ENCODE measurements at places on chromosomes 12 and 14.

GRCh38 chr14:53501361-53502211, 348.5 kb upstream of the DDHD1 start:
- no peak for DNase-seq

- no peak for DNase-seq
These were observed 305.6 kb downstream of the RPAP3 start for GRCh38 chr12:47400266-47400665.

DNA sequence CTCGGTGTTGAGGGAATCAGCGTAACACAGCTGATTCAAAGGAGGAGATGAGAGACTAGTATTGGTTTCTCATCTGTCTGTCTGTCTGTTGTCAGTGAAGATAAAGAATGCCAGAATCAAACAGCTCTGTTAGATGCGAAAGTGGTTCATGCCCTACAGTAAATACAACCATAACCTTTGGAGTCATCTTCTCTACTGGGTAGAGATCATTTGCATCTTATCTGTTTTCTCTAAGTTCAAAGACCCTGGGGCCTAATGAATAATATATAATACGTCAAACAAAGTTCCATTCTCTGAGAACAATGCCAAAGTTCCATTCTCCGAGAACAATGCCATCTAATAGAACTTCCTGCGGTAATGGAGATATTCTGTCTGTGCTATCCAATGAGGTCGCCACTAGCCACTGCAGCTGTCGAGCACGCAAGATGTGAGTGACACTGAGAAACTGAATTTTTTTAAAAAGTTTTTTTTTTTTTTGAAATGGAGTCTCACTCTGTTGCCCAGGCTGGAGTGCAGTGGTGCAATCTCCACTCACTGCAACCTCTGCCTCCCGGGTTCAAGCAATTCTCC, 6.6 kb downstream of the IL31 start:
- DNase-seq: no peak

- DNase-seq: no peak
These were observed 48.6 kb downstream of the SH2B3 start for GRCh38 chr12:111454311-111454710.

DNA sequence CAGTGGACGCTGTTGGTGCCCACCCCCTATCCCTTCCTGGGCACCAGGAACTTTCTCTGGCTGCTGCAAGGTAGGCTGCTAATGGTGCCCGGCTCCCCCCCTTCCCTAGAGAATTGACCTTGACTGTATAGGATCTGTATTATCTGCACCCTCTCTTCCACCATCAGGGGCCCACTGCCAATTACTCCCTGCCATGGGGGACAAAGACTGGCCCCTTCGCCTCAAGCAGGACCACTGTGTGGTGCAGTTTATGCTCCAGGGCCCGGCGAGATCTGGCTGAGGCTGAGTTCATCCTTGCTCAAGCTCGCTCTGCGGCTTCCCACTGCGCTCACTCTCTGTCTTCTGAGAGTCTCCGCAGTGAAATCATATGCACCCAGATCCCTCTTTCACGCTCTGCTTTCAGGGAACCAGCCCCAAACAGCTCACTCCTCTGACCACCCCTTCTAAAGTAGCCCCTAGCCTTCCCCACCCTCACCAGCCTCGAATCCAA, 95.2 kb downstream of the LGMN start:
- DNase-seq: no peak

GRCh38 chr12:54019091-54019811, 9.0 kb upstream of the HOXC6 start:
- DNase-seq: no peak

DNA sequence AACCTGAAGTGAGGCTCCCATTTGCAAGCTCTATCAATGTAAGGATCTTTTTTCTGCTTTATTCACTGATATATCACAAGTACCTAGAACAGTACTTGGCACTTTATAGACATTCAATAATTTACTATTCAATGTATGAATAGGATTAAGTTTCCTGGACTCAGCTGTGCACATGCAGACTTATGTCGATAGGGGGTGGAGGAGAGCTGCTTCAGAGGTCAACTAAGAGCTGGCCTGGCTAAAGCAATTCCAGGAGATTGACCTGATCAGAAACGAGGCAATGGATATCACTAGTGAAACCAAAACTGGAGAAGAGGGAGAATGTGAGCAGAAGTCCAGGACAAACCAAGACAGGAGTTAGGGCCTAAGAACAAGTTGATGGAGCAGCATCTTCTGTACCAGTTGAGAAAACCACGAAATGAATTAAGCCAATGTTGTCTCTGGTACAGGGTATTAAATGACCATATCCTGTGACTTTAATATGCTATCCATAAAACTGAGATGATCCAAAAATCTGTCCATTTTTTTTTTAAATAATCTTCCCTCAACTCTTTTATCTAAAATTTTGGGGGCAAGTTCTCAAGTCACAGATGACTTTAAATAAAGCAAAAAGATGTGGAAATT, 169.2 kb downstream of the PIK3C2G start:
- peak; percentile 78 for DNase-seq

- DNase-seq: no peak
These were observed 89.8 kb downstream of the BTG1 start for GRCh38 chr12:92055877-92056276.

- DNase-seq: no peak
These were observed 645.0 kb upstream of the NOVA1 start for GRCh38 chr14:27242874-27243273.

- DNase-seq: no peak
These were observed 5.7 kb downstream of the AHNAK2 start for GRCh38 chr14:104972301-104973134.

DNA sequence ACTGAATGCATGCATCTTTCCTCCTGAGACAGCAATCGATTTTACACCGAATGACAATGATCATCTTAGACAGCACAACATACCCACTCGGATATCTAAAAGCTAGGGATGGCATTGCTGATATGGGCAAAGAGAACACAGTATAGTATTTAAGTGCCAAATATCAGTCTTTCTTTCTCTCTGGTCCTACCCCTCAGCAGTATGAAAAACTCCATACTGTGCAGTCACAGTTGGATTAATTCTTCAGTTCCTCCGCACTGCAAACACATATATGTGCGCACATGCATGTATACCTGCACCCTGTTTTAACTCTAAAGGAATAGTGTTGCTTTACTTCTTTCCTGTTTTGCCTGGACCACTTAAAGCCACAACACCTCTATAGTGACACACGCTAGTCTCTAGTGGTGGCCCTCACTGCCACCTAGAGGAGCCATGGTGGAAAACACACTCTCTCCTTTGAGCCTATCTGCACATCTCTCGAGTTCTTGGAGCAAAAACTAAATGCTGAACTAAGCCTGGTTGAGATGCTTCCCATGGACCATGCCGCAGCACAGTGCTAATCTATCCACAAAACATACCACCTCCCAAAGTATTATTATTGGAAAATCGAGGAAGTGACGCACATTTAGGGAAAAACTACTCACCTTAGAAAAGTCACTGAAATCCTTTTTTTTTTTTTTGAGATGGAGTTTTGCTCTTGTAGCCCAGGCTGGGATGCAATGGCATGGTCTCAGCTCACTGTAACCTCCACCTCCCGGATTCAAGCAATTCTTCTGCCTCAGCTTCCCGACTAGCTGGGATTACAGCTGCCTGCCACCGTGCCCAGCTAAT, 11.9 kb downstream of the TMEM52B start:
- peak; percentile 81 for DNase-seq

- no peak for DNase-seq
These were observed 6.6 kb downstream of the FERMT2 start for GRCh38 chr14:52944254-52944653.

- DNase-seq: no peak
These were observed 121.2 kb downstream of the RAD51B start for GRCh38 chr14:67940486-67941455.

DNA sequence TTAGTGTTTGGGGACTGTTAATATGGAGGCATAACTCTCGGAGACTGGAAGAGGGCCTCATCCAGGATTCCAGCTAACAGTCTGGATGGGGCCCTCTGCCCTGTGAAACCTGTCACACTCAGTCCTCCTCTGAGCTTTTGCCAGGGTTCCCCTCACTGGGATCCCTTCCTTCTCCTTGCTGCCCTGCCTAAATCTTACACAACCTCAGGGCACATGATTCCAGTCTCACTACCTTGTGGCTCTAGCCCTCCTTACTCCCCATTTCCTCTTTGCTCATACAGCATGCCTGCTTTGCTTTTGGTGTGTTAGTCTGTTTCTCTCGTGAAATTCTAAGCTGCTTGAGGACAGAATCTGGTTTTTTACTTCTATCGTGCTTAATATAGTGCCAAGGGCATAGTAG, 942 bp upstream of the GSG1 start:
- DNase-seq: no peak

GRCh38 chr14:31292937-31293616, 85.5 kb upstream of the HECTD1 start:
- DNase-seq: no peak

- peak; percentile 62 for DNase-seq
These were observed 16.8 kb upstream of the MYL2 start for GRCh38 chr12:110937104-110937641.

- no peak for DNase-seq
These were observed 53.2 kb downstream of the ERC1 start for GRCh38 chr12:1044199-1044598.

DNA sequence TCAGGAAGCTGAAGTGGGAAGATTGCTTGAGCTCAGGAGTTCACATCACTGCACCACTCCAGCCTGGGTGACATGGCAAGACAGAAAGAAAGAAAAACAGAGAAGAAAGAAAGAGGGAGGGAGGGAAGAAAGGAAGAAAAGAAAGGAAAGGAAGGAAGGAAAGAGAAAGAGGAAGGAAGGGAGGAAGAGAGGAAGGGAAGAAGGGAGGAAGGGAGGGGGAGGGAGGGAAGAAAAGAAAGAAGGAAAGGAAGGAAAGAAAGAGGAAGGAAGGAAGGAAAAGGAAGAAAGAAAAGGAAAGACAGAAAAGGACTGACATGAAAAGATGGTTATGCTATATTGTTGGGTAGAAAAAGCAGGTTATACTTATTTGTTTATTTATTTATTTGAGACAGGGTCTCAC, 3.9 kb downstream of the GLTP start:
- DNase-seq: no peak

DNA sequence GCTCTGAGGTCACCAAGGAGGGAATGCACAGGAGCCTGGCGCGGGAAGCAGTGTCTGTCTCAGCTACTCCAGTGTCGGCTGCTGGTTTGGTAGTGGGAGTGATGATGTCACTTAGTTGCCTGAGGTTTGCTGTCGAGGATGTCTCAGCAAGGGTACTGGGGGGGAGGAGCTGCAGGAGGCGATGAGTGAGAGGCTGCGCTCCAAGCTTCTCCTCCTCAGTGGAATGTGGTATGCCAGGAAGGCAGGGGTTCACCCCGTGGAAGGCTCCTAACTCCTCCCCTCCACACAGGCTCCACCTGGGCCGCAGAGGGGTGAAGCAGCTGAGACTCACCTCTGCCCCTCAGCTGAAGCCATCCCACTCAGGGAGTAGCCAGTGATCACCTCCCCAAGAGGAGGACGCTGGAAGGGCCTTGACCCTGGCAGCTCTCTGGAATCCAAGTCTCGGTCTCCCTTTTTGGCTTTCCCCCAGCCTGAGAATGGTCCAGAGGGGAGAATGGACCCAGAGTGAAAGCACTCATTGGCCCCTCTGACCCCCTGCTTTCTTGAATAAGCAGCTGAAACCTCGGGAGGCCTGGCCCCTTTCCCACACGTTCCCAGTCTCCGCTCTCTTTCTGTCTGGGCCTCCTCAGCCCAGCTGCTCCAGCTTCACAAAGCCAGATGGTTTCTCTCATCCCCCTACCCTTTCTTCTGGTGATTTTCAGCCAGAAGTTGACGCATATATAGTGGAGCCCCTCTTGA, 178.9 kb upstream of the FKBP4 start:
- no peak for DNase-seq

GRCh38 chr12:26621932-26622331, 211.1 kb downstream of the ITPR2 start:
- DNase-seq: no peak

- peak; percentile 96 for DNase-seq
These were observed at the start of gene ATXN7L3B for GRCh38 chr12:74537707-74538385. Gene ATXN7L3B, plus strand, starts transcription at chr12:74537835. Its CDS starts 278 bp downstream, at chr12:74538113.

- peak; percentile 75 for DNase-seq
These were observed 30.5 kb downstream of the YLPM1 start for GRCh38 chr14:74793506-74794155.

DNA sequence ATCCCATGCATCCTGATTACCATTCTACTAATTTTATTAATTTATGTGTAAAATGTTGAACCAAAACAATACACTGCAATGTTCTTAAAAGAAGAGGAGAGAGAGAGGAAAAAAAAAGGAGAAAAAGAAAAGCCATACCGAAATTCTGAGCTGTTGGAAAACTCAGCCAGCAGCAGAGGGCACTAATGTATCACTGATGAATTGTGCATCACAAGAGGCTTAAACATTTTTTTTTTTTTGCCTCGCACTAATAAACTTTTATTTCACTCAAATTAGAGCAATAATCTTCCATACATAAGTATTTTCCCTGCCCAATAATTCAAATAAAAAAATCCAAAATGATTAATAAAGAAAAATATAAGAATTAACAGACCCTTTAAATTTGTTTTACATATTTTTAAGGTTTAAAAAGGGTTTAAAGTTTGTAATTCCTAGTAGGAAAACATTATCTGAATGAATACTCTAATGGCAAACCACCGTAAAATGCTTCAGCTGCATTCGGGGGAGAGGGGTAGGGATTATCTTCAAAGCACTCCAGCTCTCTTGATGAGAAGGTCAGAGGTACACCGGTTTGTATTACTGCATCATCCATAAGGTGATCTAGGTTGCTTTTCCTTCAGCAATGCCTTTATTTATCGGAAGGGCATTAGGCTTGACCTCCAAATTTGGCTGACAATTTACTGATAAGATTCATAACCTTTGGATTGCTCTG, 41.9 kb downstream of the ATP23 start:
- DNase-seq: peak; percentile 68

GRCh38 chr12:27163048-27163715, 80.8 kb upstream of the C12orf71 start:
- no peak for DNase-seq

GRCh38 chr14:65359503-65359902, 53.0 kb upstream of the FUT8 start:
- DNase-seq: peak; percentile 25

GRCh38 chr12:6613776-6614512, 6.8 kb upstream of the CHD4 start:
- DNase-seq: peak; percentile 99

DNA sequence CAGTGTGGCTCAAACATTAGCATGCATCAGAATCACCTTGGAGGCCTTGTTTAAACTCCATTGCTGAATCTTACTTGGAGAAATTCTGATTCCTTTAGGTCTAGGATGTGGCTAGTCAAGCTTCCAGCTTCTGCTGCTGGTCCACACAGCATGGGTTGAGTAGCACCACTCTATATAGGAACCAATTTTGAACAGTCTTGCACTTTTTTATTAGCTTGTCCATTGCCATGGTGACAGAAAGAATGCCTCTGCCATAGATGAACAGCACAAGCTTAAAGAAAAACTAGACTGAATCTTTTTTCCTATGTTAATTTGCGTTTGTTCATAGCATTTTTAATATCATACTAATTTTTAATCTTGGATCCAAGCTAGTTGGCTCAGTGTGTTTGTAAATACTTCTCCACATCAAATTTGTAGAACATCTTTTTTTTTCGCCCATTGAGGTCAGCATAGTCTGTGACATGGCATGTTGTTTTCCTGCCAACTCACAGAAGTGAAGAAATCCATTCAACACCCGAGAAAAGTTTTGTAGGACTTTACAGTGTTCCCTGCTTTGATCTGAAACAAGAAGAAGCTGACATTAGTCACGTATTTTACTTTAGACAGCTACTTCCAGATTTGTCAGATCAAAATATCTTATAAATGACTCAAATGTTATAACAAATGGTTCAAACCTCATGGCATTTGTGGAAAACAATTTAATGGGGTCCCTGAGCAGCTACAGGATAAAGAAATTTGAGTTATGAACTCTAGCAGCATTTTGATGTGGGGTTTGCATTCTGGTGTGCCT, 438.8 kb downstream of the EGLN3 start:
- no peak for DNase-seq

- DNase-seq: no peak
These were observed 135.6 kb upstream of the ARHGAP5 start for GRCh38 chr14:31941487-31941886.

Measured in OCI-M1 (cell line).